ENCODE measurements at places on chromosomes 2 and 18.

GRCh38 chr2:217433522-217433921 lies 569.3 kb downstream of the TNS1 start:
- no peak for DNase-seq

DNA sequence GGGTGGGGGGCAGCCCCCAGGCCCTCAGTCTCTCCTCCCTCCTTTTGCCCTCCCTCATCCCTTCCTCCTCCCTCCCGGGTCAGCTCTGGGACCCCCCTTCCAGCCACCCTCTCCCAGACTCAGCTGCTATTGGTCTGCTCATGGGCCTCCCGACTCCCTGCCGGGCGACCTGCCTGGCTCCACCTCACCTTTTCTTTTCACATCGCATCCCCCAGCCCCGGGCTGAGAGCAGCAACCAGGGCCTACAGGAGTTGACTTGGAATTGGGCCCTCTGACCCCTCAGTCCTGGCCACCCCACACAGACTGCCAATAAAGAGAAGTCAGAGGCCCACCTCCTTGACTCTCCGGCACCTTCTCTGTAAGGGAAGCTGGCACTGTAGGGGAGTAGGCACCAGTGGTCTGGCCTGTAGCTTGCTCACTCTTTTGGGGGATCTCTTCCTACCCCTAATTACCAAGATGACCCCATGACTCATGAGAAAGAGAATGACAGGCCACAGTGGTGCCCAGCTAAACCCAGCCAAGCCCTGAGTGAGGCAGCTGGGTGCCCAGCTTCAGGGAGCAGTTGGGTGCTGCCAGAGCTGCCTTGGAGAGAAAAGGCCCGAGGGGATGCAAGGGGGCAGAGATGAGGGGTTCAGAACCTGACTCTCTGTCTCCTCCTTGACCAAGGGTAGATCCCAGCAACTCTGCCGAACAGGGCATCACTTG lies 2.0 kb upstream of the ECEL1 start:
- no peak for DNase-seq

- no peak for DNase-seq
Measured at GRCh38 chr2:16661526-16661925, 4.1 kb downstream of the CYRIA start.

DNA sequence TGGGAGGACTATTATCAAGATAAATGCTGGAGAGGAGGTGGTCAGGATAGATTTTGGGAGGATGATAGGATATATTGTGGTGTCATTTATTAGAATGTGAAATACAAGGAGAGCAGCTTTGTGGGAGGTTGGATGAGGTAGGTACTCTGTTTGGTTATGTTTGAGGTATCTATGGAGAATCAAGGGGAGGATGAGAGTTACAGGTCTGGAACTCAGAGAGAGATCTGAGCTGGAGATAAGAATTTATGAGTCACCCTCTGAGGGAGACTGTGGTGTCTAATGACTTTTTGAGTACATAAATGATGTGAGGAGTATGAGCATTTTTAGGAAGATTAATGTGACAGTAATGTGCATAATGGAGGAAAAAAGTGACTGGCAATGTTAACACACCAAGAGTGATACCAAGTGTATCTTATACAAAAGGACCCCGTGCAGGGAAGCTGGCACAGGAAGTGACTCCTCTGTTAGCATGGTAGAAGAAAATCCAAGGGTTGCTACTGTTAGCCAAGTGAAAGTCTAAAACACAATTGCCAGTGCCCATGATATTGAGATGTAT lies 48.2 kb downstream of the CRIM1 start:
- no peak for DNase-seq

- no peak for DNase-seq
Measured at GRCh38 chr2:237982039-237982725, 15.4 kb downstream of the UBE2F start.

GRCh38 chr2:207663870-207664545 lies 38.8 kb upstream of the METTL21A start:
- DNase-seq, result no peak

GRCh38 chr2:202278944-202279343 lies 13.4 kb downstream of the NOP58 start:
- DNase-seq, result no peak

DNA sequence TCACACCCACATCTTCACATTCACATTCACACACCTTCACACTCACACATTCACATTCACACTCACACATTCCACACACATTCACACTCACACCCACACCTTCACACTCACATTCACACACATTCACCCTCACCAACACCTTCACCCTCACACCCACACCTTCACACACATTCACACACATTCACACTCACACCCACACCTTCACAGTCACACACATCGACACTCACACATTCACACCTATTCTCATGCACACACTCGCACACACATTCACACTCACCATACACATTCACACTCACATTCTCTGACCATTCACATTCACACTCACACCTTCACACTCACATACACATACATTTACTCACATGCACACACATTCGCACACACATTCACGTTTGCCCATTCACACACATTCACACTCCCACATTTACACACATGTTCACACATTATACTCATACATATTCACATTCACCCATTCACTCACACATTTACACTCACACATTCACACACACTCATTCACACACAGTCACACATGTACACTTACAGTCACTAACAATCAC lies 62.7 kb downstream of the BIN1 start:
- DNase-seq, result no peak

DNA sequence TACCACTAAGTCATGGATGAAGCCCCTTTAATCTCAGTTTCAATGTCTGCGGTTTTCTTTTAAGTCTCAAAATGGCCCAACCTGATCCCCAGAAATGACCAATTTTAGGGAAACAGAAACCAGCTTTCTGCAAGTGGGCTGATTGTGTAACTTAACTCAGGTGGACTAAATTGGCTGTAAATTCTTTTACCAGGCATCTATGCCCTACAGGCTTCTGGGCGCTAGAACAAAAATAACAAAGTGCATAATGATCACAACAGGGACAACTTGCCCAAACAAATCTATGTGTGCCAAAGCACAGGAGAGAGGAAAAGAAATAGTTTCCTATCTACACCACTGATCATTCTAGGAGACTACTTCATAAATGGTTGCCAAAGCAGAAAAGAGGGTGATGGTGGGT lies 112.3 kb upstream of the SETBP1 start:
- no peak for DNase-seq

DNA sequence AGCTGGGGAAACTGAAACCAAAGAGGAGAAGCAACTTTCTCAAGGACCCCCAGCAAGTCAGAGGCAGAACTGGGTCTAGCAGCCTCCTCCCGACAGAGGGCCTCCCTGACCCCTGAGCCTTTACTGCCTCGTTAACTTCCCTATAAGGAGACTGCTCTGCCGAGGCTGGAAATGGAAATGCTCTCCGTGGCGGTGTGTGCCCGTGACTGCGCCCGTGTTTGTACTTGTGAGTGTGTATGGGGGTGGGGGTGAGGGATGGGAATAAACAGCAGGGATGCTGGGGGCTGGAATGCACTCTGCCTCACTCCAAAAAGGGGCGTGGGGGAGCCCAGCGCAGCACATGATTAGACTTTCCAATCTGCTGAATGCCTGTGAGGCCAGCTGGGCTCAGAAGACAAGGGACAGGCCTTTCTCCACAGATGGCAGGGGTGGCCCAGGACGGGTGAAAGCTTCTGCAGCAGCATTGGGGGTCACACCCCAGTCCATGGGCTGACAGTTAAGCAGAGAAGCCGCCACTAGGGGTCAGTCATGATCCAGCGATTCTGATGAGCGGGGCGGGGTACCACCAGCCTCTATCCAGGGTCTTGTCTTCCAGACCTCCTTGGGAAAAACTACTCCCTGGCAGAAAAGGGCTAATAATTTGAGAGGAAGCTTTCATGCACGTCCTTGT lies 26.8 kb downstream of the MPHOSPH10 start:
- peak; percentile 40 for DNase-seq

DNA sequence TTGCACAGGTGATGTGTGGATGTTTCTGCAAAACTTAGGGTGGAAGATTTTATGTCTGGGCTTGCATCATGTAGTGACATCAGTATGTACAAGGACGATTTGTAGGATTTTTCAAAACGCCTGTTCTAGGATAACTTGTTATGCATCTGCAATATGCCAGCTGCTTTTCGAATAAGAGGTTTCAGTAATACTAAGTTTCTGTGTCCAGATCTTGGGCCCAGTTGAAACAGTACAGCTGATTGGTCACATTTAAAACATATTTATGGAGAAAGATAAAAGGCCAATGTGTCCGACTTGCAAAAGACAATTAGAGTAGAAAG lies 1.2 kb downstream of the PTPN4 start:
- no peak for DNase-seq

- DNase-seq, result no peak
Measured at GRCh38 chr2:74507926-74508520, 528 bp upstream of the PCGF1 start.

GRCh38 chr18:36499938-36500337 lies 202.4 kb downstream of the FHOD3 start:
- DNase-seq, result no peak

DNA sequence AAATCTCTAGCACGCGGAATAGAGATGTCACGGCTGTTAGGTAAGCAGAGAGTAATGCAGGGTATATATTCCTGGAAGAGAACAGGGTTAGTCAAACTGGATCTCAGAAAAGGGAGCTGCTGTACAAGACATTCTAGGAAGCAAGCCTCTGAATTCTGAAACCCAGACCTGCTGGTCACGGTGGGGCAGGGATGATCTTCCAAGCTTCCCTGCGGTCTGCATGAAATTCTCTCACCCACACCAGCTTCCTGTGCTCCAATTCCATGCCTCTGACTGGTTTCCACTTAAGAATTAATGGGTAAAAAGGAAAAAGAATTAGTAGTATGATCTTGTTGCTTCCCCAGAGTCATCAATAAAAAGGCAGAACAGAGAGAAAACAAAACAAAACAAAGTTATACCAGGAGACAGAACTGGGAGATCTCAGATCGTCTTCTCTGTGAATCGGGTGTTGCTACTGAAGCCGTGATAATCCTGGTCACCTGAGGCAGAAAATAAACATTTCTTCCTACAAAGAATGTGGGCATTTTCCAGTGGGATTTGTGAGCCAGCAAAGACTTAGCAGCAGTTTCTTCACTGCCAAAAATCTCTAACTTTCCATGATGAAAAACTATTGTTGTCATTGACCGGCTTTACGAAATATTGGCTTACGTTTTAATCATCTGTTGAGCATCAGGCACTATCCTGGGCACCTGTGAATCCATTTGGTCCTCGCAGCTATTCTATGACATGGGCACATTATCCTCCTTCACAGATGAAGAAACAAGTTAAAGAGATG lies 5.3 kb upstream of the CYP27C1 start:
- no peak for DNase-seq

- no peak for DNase-seq
Measured at GRCh38 chr18:25827961-25828561, 262.4 kb downstream of the SS18 start.

GRCh38 chr2:199607914-199608313 lies 150.2 kb upstream of the SATB2 start:
- no peak for DNase-seq

GRCh38 chr2:9219027-9219445 lies 12.4 kb downstream of the ASAP2 start:
- no peak for DNase-seq

DNA sequence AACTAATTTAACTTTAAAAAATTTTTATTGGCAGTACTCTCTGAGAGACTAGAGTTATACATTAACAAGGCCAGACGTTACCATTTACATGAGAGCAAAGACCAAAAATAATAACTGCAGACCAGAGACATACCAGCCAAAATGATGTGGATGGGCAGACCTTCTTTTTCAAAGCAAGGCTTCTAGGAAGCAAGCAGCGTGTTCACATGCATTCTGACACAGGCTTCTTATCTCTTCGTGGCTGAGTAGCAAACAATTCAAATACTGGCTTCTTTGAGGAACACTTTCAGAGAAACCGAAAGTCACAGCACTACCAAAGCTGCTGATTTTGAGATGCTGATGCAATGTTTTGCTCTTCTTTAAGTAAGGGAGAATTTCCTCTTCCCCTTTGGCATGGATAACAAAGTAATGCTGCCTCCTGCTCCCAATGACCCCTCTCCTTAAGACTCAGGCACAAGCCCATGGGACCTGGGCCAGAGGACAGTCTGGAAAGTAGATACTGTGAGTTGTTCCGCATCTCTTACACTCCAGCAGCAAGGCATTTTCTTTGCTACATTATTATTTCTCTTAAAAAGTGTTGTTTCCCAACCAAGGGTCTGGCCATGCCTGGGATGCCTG lies 181.9 kb downstream of the MREG start:
- no peak for DNase-seq

GRCh38 chr2:77086051-77086450 lies 436.1 kb downstream of the LRRTM4 start:
- DNase-seq, result no peak

DNA sequence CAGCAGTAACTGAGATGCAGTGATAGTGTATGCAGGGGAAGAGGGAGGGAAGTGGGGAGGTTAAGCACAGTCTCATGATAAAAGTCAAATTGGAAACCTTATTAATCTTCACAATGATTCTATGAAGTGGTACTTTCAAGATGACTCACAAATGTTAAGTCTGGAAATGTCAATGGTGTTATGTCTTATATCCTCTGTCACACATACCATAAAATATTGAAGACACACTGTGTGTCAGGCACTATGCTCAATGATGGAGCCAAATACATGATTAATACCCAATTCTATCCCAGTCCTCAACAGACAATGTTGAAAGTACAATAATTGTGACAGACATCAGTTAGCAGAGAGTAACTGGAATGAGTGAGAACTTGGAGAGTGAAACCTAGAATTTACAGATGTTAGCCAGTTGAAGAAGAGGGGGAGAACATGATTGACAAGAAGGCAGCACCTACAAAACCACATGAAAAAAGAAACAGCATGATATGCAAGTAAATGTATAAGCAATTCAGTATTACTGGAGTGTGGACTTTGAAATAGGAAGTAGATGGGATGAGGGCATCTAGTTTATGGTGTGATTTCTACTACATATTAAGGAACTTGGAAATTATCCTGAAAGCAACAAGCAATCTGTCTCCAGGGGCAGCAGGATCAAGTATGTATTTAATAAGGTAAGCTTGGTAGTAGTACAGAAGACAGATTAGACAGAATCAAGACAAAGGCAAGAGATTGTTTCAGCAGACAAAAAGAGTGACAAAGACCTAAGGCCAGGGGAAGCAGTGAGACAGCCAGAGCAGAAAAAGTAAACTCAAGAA lies 107.6 kb downstream of the STRN start:
- no peak for DNase-seq

- DNase-seq, result no peak
Measured at GRCh38 chr2:159891917-159892730, 94.1 kb upstream of the CD302 start.

DNA sequence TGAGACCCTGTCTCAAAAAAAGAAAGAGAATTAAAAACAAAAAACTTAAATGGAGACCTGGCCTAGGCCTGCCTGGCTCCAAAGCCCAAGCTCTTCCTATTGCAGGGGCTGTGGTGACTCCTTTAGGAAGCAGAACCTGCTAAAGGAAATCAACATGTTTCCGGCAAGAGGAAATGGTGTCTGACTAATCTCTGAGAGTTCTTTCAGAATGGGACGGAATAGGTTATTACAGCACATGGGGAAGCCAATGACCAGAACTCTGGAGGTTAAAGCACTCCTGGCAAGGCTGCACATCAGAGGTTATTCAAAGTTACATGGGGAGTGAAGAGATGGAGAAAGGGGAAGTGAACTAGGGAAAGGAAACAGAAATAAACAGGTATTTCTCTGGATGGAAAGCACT lies 21.4 kb downstream of the KIF3C start:
- DNase-seq, result no peak

- no peak for DNase-seq
Measured at GRCh38 chr18:8912348-8913326, 189.9 kb upstream of the NDUFV2 start.

GRCh38 chr18:33560686-33561370 lies 17.2 kb upstream of the ASXL3 start:
- no peak for DNase-seq

Measured in stimulated activated CD8-positive, alpha-beta memory T cell treated with anti-CD3 and anti-CD28 coated beads, Interleukin-2, amount 100 ng/mL, for 1 hour (primary cell).